ENCODE measurements at places on chromosomes 1 and 21. TPM values are rescaled to one million over a fixed set of nuclear protein-coding genes. Genes with fewer than 3 reads are reported as not detected.

Gene COL8A2
- 41.6 TPM for total RNA-seq

Gene NGF
- 25.7 TPM for total RNA-seq

Gene EFNA4
- 1.9 TPM for total RNA-seq

Gene CYP4A11
- not detected for total RNA-seq

Gene ANXA9
- total RNA-seq, result not detected

Gene TTC22
- 0.63 TPM for total RNA-seq

Gene SPATA21
- total RNA-seq, result not detected

Gene LIN28A
- not detected for total RNA-seq
